ENCODE measurements at places on chromosomes 4 and X.

DNA sequence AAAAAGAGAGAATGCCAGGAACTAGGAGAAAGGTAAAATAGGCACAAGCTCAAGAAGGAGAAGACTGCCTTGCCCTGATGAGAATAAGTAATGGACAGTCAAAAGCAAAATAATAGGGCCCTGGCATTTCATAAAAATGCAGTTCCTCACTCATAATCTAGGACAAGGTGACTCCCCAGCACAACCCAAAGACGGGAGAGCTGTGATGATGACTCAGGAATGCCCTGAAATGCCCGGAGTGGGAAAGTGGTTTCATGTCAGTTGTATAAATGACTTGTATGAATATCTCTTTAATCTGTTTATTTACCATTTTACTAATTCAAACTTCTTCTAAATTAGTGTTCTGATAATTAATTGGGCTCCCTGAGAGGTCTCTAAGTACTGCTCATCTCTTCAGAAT, 28.8 kb upstream of the SETD7 start:
- DNase-seq, result no peak

DNA sequence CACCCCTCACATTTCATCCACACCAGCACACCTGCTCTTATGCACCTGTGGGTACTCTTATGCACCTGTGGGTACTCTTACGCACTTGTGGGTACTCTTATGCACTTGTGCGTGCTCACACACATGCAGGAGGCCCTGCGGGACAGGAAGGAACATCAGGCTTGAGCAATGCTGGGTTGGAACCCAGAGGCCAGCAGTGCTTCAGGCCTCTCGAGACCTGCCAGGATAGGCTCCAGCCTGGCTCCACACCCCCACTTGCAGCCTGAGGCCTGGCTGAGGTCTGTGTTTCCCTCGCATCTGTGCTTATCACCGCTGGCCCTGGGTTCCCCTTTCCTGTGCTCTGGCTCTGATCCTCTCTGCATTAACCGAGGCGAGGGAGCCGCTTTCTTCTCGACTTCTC, 34.7 kb downstream of the SORCS2 start:
- DNase-seq, result no peak

DNA sequence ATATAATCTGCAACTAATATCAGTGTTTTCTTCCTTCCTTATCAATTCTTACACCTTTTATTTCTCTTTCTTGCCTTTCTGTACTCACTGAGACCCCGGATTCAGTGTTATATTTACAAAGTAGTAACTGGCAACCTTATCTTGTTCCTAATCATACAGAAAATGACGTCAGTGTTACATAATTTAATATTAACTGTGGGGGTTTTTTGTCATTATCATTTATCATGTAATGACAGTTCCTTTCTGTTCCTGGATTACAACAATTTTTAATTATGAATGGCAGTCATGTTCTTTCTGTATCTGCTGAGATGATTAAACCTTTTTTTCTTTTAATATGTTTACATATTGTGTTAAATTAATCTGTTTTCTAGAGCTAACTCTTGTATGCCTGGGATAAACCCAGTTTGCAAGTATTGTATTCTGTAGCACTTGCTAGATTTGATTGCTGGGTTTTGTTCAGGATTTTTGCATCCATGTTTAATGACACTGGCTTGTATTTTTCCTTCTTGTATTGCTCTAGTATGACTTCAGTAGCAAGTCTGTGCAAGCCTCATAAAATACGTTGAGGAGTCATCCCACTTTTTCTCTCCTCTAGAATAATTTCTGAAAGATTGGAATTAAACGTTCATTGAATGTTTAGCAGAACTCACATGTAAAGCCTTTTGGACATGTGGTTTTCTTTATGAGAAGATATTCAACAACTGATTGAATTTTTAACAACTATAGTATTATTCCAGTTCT, 10.4 kb upstream of the HSPA4L start:
- DNase-seq, result no peak

- DNase-seq, result no peak
Measured at GRCh38 chr4:77872723-77873445, 10.3 kb downstream of the MRPL1 start.

DNA sequence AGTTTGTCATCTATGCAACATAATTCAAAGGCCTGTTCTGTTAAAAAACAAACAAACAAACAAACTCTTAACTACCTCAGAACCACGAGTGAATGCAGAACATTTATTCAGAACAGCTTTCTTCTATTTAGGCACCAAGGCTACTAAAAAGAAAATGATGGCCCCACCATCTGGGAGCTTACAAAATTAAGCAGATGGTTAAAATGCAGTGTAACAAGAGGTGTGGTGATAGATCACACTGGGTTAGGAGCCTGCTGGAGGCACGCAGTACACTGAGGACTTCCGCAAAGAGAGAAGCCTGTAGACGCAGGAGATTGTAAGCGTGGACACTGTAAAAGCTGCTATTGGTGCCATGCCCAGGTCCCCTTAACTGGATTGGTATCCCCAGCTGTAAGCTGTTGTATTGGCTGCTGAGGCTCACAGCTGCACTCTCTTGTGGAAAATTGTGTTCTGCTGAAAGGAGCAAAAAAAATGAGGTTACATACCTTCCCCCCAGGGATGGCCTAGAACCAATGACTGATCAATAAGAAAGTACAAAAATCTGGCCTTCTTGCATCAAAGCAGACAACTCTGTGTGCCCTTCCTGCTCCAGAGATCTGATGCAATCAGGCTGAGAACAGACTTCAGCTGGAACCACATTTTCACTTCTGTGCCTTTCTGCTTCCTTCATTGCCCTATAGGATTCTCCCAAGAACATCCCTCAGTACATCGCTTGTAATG, 60.0 kb downstream of the SHROOM3 start:
- DNase-seq, result peak; percentile 14

GRCh38 chr4:137659431-137659830, 127.1 kb upstream of the PCDH18 start:
- no peak for DNase-seq
